ENCODE measurements at places on chromosomes 4 and X.

- DNase-seq: no peak
These were observed 63.7 kb downstream of the COL25A1 start for GRCh38 chr4:109238746-109239145.

DNA sequence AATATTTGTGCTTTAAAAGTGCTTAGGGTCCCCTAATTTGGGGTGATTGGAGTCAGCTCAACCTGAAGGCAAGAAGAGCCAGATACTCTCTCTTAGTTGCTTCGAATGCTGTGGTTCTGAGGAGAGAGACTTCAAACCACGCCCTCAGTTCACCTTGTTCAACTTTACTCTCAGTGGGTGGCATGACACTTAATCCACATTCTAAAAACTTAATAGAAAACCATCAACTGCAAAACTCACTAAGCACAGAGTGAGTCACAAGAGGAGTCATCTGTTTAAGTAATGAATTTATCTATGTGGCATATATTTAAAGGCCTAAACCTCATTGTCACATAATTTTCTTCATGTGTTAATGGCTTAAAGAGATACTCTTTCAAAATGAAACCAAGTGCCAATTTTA lies 99.5 kb upstream of the SLC4A4 start:
- DNase-seq: no peak

DNA sequence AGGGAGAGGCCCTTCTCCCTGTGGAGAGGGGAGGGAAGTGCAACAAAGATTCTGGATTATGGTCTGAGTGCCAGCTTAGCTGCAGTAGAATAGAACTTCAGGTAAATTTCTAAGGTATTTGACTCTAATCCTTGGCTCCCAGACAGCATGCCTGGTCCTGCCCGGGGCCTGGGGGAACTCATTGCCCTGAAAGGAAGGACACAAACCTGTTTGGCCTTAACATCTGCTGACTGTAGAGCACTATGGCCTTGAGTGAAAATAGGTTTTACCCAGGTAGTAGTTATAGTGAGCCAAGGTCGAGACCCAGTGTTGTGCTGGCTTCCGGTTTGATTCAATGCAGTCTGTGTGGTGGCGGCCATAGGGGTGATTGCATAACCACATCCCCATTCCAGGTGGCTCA lies 64.4 kb downstream of the RPS6KA6 start:
- no peak for DNase-seq

- DNase-seq: no peak
These were observed 14.7 kb downstream of the RHOH start for GRCh38 chr4:40211224-40212185.

GRCh38 chrX:137430301-137430700 lies 135.6 kb upstream of the ZIC3 start:
- DNase-seq: no peak

- no peak for DNase-seq
These were observed 34.5 kb downstream of the NIPAL1 start for GRCh38 chr4:48051078-48051477.

DNA sequence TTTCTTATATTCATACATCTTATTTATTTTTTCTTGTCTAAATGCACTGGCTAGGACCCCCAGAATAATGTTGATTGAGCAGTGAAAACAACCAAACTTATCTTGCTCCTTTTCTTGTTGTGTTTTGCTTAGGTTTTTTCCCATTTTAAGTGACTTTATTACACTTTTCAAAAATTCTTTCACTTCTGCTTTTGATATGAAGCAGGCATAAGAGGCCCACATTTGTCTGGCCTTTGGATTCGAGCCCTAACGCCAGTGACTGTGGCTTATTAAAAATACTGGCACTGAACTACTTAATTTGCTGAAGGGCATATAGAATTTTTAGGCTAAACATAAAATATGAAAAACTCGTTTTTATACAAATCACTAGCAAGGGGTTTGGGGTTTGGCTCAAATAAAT lies 197.0 kb downstream of the ASB9 start:
- DNase-seq: no peak

- DNase-seq: no peak
These were observed 103.4 kb downstream of the QRFPR start for GRCh38 chr4:121277194-121278105.

- no peak for DNase-seq
These were observed 24.2 kb downstream of the NELFA start for GRCh38 chr4:1984406-1985191.

DNA sequence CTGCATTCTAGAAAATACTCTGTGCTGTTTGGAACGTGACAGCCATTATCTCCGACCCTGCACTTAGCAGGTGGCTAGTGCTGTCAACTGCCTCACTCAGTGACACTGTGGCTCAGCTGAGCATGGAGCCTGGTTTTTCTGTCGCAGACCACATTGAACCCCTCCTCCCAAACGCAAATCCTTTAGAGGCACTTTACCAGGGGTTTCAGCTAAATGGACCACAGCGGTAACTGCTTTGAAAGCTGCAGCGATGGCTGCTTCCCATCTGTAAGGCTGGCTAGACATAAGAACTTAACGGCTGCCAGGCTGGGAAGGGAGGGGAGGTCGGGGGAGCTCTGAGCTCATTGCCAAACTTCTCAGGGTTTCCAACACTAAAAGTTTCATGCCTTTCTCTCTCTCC lies 8.1 kb downstream of the SLC34A2 start:
- no peak for DNase-seq

DNA sequence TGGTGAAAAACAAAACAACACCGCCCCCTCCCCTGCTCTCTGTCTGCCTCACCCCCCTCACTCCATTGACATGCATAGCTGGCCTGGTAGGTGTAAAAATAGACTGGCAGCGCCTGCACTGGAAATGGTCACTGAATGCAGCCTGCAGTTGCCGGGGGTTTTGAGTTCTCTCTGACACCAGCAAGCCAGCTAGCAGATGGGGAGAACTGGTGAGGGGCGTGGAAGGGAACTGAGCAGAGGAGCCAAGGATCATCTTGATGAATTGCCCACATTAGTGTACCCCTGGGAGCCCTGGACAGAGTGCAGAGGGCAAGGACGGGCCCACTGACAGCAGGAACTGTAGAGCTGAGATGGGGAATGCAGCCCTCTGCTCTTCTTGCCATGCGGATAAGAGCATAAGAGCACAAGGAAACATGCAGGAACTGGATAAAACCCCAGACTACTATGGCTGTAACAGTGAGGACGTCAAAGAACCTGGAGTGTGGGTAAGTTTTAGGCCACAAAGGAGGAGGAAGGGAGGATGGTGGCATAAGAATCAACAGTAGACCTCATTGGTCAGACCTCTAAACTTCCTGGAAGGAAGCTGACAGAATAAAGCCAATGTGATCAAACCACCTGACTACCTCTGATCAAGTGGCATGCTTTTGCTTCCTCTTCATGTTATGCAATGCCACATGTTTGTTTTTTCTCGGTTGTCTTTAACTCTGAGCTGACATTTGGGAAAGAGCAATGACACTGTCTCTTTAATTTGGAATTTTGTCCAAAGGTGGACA lies 96.3 kb downstream of the ANK2 start:
- DNase-seq: no peak

DNA sequence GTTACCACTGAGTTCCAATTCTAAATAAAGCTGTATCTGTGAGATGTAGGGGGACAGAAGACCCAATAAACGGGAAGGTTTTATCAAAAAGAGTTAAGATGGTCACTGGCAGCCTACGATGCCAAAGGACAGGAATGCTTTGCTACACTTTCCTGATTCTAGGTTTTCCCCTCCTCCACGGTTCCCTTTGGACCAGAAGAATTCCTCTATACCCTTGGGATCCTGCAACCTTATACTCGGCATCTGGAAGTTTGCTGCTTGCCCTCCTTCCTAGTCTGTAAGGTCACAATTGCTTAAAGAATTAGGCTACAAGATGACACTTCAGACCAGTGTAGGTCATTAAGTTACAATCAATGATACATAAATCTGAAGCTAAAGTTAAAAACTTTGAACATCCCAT lies 64.3 kb downstream of the SCML2 start:
- DNase-seq: no peak

DNA sequence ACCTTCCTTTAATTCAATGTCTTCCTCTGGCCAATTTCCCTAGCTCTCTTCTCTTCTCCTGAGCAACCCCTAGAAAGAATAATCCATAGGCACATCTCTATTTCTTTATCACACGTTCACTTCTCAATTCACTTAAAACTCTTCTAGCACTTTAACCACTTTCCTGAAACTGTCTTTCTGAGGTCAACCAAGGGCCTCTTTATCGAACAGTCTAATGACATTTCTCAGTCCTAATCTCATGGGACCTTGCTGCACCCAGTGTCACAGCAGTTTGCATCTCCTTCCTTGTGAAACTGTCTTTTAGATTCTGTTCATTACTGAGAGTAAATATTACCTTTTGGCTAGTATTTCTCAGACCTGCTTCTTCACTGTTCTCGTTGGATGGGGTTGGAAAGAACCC lies 285.3 kb upstream of the RASGEF1B start:
- DNase-seq: no peak

DNA sequence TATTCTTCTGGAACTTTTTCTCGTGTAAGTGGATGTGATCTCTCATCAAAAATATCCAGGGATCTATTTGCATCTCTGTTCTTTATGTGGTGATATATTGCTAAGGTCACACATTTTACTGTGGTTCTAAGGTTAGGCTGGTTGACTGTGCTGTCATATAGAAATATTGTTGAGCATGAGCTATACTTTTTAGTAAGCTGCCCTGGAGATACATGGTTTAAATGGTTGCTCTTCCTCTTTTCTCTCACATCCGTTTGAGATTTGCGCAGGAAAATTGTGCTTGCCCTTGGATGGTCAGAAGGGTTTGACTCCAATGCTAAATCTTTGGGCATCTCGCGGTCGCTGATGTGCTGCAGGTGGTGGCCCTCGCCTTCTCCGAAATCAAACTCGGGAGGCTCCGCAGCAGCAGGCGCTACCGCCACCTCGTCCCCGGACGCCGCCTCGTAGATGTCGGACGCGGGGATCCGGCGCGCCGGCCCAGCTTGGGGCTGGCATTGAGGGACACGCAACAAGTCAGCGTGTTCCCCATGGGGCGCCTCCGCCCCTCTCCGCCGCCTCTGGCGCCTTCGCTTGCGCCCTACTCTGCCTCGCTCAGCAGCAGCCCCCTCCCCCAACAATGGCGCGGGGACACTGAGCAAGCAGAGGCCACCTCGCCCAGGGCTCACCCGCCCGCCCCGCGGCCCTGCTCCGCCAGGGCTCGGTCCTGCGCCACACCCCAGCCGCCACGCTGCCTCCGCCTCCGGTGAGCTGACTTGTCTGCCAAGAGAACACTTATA lies 154.5 kb downstream of the MSN start:
- peak; percentile 14 for DNase-seq

All from stimulated activated CD4-positive, alpha-beta T cell treated with anti-CD3 and anti-CD28 coated beads, TNF-alpha, amount 100 ng/mL, for 4 hours (primary cell).